MCF 10A (cell line): ENCODE measurements at places on chromosomes 13 and 19. TPM values are rescaled to one million over a fixed set of nuclear protein-coding genes. Genes with fewer than 3 reads are reported as not detected.

- no peak for DNase-seq
Measured at GRCh38 chr13:104632736-104633135, 1566.5 kb upstream of the SLC10A2 start.

- DNase-seq: peak; percentile 5
Measured at GRCh38 chr19:33391631-33392249, 18.2 kb downstream of the CEBPG start.

The SIGLECL1 gene
- total RNA-seq: not detected in 2 replicates

The ZNF470 gene
- not detected in 2 replicates for total RNA-seq

The FUZ gene
- total RNA-seq: 10.9 and 19.0 TPM in 2 replicates

The MATK gene
- total RNA-seq: not detected in 2 replicates

GRCh38 chr13:74865656-74866055 lies 616.3 kb downstream of the TBC1D4 start:
- no peak for DNase-seq

DNA sequence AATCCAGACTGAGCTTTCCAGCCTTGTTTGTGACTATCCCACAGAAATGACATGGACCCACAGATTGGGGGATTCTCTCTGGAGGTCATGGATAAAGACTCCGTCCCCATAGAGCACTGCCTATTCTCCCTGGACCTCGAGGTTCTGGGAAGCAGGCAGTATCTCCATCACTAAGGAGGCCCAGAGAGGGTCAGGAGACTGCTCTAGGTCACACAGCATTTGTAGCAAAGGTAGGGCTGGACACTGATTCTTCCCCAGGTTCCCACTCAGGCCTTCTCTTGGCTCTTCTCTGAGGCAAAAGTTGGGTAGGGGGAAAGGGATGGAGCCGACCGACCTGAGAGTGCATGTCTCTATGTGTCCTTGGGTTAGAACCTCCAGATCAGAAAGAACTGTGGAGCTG lies 80.9 kb downstream of the PTPRS start:
- DNase-seq: no peak

DNA sequence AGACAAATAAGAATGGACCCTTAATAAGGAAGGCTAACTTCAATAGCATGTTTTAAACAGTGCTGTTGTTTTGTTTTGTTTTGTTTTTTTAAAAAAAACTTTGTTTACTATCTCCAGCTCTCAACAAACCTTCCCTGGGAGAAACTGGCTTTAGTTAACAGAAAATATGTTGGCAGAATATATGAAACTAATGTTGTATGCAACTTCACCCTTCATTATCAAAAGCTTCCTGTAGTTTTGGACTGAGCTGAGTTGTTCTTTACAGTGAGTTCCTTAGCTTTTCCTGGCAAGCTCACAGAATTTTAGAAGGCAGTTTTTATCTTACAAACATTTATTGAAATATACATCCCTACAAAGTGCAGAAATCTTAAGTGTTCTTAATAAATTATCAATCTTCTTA lies 2480.7 kb upstream of the PCDH20 start:
- DNase-seq: no peak

GRCh38 chr13:80444240-80445015 lies 103.5 kb upstream of the SPRY2 start:
- DNase-seq: peak; percentile 20

GRCh38 chr13:21046203-21046602 lies 15.2 kb downstream of the LATS2 start:
- DNase-seq: no peak

The ZNF534 gene
- total RNA-seq: not detected in 2 replicates

- no peak for DNase-seq
Measured at GRCh38 chr19:17550076-17550667, 5.3 kb upstream of the COLGALT1 start.

The CEACAM8 gene
- not detected in 2 replicates for total RNA-seq

The OSCAR gene
- total RNA-seq: 2.9 and 9.2 TPM in 2 replicates

DNA sequence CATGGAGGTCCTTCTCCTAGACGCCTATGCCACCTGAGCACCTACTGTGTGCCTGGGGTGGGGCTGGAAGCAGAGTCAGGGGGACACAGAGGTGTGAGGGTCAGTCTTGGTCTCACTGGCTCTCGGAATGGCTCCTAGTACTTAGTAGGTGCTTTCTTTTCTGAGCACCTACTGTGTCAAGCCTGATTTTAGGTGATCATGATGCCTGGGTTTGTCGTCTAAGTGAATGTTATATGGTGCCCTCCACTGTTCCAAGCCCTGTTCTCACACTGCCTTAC lies 20.0 kb downstream of the MYH14 start:
- DNase-seq: no peak

DNA sequence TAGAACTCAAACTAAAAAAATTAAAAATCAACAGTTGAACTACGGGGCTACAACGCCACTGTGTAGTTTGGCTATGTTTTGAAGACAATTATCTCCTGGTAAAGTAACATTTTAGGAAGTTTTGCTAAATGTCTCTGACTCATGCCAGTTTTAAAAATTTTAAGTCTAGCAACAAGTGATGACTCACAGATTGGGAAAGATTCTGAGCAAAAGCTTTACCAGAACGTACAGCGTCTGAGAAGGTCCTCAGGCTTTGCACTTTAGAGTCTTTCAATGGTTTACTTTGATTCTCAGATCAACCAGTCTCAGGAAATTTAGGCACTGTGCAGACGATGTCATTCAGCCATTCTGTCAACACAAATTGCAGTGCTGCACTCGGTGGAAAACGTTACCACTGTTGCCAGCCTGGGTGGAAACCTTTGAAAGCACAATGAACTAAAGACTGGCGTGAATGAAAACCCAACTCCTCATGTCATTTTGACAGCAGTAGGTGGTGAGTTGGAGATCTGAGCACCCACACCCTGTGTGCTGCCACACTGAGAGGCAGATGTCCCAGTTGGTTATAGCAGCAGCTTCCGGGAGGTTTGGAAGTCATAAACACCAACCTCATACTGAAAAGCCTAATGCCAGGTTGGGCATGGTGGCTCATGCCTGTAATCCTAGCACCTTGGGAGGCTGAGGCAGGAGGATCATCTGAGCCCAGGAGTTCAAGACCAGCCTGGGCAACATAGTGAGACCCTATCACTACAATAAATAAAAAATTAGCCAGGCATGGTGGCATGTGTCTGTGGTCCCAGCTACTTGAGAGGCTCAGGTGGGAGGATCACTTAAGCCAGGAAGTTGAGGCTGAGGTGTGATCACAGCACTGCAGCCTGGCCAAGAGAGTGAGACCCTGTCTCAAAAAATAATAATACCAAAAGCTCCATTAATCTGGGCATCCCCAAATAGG lies 6.3 kb upstream of the WTIP start:
- DNase-seq: peak; percentile 88

DNA sequence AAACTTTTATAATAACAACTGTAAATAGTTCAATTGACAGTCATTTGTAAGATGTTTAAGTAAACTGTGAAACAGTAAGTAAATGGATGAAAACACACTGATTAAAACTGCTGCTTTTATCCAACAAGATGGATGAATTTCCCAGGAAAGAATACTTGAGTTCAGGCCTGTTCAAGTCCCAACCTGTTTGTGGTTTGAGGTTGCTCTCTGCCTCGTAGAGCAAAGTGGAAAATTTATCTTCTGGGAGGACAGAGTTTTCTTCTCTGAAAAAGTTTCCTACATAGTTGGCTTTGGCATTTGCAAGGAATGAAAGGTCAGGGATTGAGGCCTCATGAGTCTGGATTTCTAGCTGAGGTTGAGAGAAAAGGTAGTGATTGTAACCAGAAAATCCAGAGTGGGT lies 15.2 kb upstream of the ZNF543 start:
- no peak for DNase-seq

The SIGLEC8 gene
- not detected in 2 replicates for total RNA-seq

DNA sequence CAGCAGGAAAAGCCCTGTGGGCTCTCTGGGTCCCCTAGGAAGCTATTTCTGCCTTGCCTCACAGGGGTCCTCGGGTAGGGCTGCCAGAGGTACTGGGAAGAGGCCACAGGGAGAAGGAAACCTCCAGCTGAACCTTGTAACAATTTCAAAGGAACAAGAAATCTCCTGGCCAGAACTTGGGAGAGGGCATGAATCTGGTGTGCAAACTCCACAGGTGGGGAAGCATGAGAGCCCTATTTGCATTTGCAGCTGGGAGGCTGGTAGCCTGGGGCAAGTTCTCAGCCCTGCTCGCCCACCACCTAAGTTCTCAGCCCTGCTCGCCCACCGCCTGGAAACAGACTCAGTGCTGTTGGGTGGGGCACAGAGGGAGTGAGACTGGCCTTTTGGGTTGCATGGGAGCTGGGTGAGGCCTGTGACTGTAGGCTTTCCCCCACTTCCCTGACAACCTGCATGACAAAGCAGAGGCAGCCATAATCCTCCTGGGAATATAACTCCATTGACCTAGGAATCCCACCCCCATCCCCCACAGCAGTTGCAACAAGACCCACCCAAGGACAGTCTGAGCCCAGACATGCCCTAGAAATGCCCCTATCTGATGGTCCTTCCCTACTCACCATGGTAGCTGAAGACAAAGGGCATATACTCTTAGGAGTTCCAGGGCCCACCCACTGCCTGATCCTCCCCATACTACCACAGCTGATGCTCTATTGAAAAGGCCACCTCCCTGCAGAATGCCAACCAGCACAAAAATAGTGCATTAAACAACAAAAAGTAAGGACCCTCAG lies 11.7 kb downstream of the UGGT2 start:
- no peak for DNase-seq

The IFNL1 gene
- total RNA-seq: not detected in 2 replicates

DNA sequence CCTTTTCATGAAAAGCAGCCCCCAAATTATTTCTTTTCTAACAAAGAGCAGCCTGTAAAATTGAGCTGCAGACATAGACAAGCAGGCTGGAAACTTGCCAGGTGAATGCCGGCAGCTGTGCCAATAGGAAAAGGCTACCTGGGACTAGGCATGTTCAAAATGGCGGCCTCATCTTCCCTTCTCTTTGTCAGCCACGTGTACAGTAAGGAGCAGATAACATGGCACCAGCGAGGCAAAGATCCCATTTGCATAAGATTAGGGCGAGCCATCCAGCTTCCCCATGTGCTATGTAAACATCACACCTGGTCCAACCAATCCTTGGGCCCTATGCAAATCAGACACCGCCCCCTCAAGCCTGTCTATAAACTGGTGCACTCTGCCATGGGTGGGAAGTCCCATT lies 31.2 kb upstream of the CACNA1A start:
- DNase-seq: peak; percentile 4

DNA sequence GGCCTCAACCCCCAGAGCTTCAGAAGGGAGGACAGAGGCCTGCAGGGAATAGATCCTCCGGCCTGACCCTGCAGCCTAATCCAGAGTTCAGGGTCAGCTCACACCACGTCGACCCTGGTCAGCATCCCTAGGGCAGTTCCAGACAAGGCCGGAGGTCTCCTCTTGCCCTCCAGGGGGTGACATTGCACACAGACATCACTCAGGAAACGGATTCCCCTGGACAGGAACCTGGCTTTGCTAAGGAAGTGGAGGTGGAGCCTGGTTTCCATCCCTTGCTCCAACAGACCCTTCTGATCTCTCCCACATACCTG lies 969 bp upstream of the CEACAM5 start:
- DNase-seq: no peak

- no peak for DNase-seq
Measured at GRCh38 chr19:29399804-29400203, 126.0 kb upstream of the VSTM2B start.

- DNase-seq: no peak
Measured at GRCh38 chr13:73061876-73062275, 3.1 kb downstream of the KLF5 start.

The ERVV-1 gene
- not detected in 2 replicates for total RNA-seq

The PRRG2 gene
- 3.9 and 4.7 TPM in 2 replicates for total RNA-seq

The NOVA2 gene
- not detected in 2 replicates for total RNA-seq

- no peak for DNase-seq
Measured at GRCh38 chr13:41154042-41154441, 21.4 kb upstream of the KBTBD6 start.

DNA sequence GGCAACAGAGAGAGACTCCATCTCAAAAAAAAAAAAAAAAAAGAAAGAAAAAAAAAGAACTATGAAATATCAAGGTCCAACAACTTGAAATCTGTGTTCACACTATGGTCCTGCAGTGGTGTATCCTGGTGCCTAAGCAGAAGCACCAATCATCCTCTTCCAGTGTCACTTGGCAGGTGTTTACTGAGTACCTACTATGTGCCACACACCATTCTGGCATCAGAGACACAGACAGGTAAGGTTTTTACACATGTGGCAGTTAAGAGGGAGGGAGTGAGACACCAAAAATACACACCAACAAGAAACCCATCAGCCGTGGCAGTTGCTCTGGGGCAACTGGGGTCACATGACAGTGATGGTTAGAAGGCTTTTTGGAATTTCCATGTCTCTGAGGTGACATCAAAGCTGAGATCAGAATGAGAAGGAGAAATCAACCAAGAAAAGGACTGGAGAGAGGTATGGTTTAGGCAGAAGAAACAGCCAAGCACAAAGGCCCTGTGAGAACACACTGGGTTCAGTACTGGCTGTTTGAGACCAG lies 17.6 kb downstream of the PBX4 start:
- no peak for DNase-seq

The CLDND2 gene
- 0.79 TPM in 1 of 2 replicates, not detected in the other for total RNA-seq

The ZNF729 gene
- total RNA-seq: not detected in 2 replicates

- no peak for DNase-seq
Measured at GRCh38 chr19:46296722-46297461, at the start of gene HIF3A. HIF3A (plus strand) TSS chr19:46297042; CDS start chr19:46297077, 35 bp downstream.

DNA sequence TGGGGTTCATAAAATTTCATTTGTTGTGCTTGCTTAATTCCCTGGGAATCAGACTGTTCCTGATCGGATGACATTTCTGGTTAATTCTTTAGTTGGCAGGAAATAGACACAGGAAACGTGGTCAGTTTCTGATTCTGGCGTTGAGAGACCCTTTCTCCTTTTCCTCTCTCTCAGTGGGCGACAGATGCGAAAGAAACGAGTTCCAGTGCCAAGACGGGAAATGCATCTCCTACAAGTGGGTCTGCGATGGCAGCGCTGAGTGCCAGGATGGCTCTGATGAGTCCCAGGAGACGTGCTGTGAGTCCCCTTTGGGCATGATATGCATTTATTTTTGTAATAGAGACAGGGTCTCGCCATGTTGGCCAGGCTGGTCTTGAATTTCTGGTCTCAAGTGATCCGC lies 10.8 kb downstream of the LDLR start:
- DNase-seq: no peak

The CBARP gene
- total RNA-seq: 7.0 and 8.2 TPM in 2 replicates

DNA sequence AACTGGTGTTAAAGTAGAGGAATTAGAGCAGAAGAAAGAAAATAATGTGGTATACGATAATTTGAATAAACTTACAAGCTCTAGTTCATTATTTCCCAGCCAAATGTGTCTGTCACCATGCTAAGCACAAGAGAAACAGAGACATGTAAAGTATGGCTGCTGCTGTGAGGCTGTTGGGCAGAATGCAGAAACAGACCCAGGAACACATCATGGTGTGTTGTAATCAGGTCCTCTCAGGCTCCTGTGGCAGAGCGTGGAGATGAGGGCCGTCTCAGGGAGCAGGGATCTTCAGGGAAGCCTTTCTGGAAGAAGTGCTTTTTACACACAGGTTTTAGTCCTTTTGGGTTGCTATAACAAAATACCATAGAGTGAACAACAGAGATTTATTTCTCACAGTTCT lies 710.7 kb upstream of the SGCG start:
- no peak for DNase-seq

The NCR1 gene
- not detected in 2 replicates for total RNA-seq

The RAB3A gene
- 0.68 and 0.81 TPM in 2 replicates for total RNA-seq

GRCh38 chr19:33064792-33065550 lies at the start of gene RHPN2:
RHPN2 (minus strand) TSS chr19:33064888; CDS start chr19:33064852, 36 bp downstream.
- DNase-seq: peak; percentile 78

The ZNF536 gene
- not detected in 2 replicates for total RNA-seq

The NUFIP1 gene
- total RNA-seq: 9.1 and 9.7 TPM in 2 replicates

The ASF1B gene
- total RNA-seq: 6.5 and 7.0 TPM in 2 replicates

The BCL3 gene
- 24.4 and 32.1 TPM in 2 replicates for total RNA-seq
